Activated CD4-positive, alpha-beta T cell treated with anti-CD3 and anti-CD28 coated beads, Interleukin-2, amount 10 ng/mL, durations not matched to agents 7 days and 5 days (primary cell): ENCODE measurements at places on chromosomes 16 and 17.

DNA sequence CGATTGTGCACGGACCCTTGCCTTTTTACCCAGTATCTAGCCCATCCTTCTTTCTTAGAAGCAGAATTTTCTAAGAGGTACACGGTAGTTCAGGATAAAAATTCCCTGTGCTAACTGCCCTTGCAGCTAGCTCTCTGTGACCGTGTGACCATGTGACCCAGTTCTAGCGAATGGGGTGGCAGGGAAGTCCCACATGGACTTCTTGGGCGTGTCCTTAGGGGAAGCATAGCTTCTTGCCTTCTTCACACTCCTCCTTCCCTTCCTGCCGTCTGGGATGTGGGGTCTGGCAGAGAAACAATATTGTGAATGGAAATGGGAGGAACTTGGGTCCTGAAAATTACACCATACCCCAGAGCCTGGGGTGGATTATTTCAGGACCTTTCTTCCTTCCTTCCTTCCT is 670.7 kb downstream of the MAF start:
- DNase-seq: no peak

- DNase-seq: no peak
These were observed 10.0 kb downstream of the LITAFD start for GRCh38 chr16:8892101-8892575.

DNA sequence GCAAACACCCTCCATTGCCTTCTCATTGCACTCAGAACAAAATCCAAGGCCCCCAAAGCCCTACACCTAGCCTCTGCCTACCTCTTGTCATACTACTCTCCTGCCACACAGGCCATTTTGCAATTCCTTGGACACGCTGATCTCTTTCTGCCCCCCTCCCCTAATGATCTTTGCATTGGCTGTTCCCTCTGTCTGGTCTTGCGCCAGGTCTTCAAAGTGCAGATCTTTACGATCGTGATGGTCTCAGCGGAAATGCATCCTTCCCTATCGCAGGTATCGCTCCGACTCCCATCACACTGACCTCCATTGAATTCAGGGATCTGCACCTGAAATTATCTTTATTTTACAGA is 777 bp upstream of the MOSMO start:
- DNase-seq: no peak

- no peak for DNase-seq
These were observed 609.9 kb downstream of the WWOX start for GRCh38 chr16:78709137-78709884.

GRCh38 chr17:43118679-43119615 is 6.2 kb downstream of the BRCA1 start:
- DNase-seq: no peak

GRCh38 chr16:4306470-4307214 is 9.2 kb upstream of the GLIS2 start:
- DNase-seq: peak; percentile 59

DNA sequence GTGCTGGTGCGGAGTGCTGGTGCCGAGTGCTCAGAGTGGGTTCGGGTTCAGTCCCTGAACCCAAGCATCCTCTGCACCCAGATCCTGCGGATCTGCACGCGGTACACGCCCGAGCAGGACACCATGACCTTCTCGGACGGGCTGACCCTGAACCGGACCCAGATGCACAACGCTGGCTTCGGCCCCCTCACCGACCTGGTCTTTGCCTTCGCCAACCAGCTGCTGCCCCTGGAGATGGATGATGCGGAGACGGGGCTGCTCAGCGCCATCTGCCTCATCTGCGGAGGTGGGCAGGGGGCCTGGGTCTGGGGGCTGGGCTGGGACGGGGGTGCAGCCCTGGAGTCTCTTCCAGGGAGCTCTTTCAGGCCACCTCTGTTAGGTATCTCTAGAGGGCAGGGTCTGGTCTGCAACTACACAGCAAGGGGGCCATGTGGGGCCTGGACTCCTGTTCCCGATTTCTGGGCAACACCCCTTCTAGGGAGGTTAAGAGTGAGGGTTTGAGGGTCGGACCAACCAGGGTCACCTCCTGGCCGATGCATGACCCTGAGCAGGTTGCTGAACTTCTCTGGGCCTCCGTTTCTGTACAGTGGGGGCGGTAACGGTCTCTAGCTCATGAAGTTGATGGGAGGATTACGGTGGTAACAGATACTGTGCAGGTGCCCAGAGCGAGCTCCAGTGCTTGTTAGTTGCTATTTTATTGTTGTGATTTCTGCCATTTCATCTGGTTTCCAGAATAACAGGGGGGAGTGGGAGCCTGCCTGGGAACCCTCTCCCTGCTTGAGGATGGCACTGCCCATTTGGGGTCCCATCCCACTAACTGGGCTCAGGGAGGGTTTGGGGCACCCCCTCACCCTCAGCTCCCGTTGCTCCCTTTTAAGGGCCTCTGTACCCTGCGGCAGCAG is 10.1 kb downstream of the GJD3 start:
- DNase-seq: no peak

GRCh38 chr16:1200014-1200627 is 24.9 kb downstream of the TPSG1 start:
- DNase-seq: no peak

DNA sequence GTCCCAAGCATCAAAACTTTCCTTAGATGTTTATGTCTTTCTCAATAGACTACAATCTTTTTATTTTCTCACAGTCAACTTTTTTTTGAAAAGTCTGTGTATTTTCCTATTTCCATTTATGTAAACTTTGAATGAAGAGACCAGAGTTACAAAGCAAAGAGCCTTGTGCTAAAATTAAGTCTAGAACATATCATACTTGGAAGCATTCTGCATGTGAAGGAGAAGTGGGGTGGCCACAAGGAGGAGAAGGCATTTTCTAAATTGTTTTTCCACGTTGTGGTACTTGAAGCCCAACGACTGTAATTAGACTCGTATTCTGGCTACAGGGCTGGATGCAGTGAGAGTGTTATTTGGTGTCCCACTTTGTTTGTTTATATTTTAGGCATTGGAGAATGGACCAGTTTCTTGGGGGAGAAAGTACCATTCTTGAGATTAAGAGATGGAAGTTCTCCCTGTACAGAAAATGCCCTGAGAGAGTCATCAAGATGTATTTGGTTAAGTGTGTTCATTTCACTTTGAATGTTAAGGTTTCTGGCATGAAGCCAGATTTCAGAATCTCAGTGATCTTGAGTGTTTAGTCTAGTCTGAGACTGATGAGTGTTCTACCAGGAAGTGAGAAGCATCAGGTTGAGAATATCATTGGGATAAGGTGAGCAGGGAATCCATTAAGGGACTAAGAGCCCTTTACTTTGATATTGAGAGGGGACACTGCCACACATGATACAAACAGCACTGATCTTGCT is 71.6 kb downstream of the MAP2K6 start:
- no peak for DNase-seq

GRCh38 chr17:70365091-70365583 is 195.8 kb downstream of the KCNJ2 start:
- DNase-seq: no peak

DNA sequence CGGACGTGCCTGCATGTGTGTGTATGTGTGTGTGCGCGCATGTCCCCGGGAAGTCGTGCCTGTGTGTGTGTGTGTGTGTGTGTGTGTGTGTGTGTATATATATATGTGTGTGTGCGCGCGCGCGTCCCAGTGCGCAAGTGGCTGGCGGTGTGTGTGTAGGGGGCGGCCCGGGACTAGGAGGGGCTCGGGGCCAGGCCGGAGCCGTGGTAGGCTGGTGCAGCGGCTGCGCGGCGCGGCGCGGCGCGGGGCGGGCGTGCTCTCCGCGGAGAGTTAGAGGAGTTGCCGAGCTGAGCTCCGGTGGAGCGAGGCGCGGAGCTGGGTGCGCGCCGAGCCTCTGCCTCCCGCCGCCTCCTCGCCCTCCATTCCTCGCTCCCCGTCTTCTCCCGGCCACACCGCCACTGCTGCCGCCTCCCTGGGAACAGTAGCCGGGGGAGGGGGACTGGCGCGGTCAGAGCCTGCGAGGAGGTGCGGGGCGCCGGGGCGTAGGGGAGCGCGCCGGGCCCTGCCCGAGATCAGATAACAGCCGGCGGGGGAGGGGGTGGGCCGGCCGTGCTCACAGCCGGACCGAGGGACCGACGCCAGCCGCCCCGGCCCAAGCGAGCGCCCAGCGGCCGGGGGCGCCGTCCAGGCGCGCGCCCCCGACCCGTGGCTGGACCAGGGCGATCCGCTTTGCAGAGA is at the start of gene KCNJ12:
Gene KCNJ12 (plus strand): TSS at position 277 of the 678 bp plus-strand sequence. CDS start 38,986 bp downstream, outside the sequence.
- no peak for DNase-seq

DNA sequence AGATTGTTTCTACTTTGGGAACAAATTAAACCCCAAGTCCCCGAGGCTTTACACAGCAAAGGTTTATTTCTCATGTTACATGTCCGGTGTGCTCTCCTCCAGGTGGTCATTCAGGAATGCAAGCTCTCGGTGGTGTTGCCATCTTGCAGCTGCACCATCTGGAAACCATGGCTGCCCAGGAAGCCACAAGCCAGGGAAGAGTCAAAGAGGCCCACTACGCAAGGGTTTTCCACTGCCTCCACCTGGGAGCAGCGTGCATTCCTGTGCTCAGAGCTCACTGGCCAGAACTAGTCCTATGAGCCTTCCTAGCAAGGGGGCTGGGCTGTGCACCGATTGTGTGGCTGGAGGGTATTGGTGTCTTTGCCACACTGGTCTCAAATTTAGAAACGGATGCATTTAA is 128.8 kb upstream of the FOXF1 start:
- DNase-seq: no peak

- DNase-seq: no peak
These were observed 11.7 kb downstream of the LDHD start for GRCh38 chr16:75104836-75105235.

DNA sequence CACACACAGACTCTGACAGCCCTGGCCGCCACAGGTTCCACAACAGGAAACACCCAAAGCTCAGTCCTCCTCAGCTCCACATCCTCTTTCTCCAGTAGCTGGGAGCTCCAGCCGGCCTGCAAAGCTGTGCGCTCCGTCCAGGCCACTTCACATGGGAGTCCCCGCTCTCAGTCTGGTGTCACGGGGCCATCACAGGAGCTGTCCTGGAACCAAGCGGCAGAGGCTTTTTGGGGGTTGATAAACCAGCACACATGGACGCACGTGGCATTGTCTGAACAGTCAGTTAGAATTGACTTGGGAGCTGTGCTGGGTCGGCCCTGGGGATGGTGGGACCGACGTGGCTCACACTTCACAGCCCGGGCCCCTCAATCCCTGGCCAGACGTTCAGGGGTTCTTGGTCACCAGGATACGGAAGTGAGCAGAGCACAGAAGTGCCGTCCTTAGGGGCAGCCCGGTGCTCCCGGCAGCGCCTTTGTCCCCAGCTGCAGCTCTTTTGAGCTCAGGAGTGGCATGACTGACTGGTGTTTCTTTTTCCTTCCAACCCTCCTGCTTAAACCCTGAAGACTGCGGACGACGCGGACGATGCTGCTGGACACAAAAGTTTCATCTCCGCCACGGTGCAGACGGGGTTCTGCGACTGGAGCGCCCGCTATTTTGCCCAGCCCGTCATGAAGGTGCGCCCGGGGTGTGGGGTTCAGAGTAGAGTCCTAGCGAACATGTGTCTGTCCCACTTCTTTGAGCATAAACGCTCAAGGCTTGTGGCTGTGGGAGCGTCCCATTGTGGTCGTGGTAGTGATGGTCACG is 66.6 kb upstream of the CHMP6 start:
- DNase-seq: no peak

- peak; percentile 10 for DNase-seq
These were observed 234.9 kb upstream of the CIBAR2 start for GRCh38 chr16:85347213-85347591.

- no peak for DNase-seq
These were observed 8.9 kb upstream of the NME1 start for GRCh38 chr17:51144266-51145022.

DNA sequence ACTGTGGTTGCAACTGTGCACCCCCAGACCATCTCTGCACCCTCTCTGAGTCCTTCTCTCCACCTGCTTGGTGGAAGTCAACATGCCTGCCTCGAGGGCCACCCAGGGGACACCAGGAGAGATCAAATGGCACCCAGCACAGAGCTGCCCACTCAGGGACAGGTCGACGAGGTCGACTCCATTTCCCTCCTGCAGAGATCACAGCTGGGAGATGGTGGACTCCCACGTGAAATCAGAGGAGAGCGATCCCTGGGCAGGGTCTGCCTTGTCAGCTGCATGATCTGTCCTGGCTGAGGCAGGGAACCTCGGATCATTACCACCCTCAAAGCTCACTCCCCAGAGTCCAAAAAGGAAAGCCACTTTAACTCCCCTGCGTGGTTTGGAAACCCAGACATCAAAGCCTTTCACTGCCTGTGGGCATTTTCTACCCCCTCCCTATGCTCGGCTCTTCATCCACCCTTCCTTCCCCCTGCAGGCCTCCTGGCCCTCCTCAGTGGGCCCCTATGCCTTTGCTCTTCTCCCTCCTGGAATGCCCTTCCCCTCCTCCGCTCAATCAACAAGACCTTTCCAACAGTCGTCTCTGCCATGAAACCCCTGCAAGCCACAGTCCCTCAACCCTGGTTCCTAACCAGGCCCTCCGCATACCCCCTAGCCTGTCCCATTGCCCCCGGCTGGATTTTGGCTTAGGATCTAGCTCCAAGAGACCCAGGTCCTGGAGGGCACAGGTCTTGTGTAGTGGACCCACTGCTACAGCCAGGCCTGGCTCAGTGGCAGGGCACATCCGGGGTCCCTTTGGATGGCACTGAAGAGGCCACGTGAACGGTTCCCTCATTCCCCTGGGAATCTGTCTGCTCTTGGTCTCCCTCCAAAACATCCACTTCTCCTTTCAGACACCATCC is 103.8 kb upstream of the RPL38 start:
- DNase-seq: no peak

- no peak for DNase-seq
These were observed 2339.5 kb downstream of the TP53TG3F start for GRCh38 chr16:35798885-35799426.

DNA sequence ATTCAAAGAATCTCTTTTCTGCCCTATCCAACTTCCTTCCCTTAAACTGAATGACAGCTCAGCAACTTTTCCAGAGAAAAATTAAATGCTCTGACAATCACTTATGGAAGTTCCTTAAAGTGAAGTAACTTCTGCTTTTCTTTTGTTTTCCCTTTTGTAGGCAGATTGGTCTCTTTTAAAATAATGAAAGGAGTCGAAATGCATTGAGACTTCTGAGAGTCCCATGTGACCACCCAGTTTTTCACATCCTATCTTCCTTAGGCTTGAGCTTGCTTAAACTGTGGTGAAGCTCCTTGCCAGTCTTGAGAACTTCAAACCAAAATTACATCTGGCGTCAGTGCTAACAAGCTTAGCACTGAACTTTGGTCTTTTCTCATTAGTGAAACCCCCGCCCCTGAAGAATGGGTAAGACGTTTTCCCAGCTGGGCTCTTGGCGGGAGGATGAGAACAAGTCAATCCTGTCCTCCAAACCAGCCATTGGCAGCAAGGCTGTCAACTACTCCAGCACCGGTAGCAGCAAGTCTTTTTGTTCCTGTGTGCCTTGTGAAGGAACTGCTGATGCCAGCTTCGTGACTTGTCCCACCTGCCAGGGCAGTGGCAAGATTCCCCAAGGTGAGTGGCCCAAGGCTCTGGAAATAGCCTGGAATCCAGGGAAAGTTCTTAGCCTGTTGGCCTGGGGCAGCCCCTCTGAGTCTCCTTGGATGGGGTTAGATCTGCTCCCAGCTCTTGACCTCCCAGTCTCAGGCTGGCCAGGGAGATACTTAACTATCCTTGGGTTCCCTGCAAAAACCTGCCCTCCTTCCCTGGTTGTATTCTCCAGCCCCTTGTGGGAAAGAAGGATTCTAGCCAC is 1.2 kb downstream of the TMEM106A start:
- peak; percentile 9 for DNase-seq
